DND-41 (cell line): ENCODE measurements at places on chromosomes 6 and 20.

DNA sequence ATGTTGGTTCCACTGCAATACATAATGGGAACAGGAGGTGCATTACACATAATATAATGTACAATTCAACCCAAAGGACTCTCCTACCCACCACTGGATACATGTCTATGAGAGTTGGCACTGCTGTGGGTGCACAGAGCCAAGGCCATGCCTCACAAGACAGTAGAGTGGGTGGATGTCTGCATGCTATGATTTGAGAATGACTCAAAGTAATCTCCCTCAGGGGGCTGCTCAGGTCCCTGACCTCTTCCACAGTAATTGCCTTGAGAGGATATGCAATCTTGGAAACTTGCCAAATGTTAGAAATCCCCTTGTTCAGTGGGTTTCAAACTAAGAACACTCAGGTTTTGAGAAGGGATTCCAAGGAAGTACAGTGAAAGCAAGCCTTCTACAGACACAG lies 79.0 kb downstream of the ANKEF1 start:
- H3K36me3 ChIP-seq: no peaks in the 10 kb centered on the region
- DNase-seq: no peak
- H3K27ac ChIP-seq: no peak overlapping the region

- no peak overlapping the region for H3K4me3 ChIP-seq
- H3K27ac ChIP-seq: no peak overlapping the region
- H3K4me1 ChIP-seq: peaks cover 6% of the 10 kb centered on the region
These were observed 3.8 kb upstream of the HMGA1 start for GRCh38 chr6:34232901-34233300.

DNA sequence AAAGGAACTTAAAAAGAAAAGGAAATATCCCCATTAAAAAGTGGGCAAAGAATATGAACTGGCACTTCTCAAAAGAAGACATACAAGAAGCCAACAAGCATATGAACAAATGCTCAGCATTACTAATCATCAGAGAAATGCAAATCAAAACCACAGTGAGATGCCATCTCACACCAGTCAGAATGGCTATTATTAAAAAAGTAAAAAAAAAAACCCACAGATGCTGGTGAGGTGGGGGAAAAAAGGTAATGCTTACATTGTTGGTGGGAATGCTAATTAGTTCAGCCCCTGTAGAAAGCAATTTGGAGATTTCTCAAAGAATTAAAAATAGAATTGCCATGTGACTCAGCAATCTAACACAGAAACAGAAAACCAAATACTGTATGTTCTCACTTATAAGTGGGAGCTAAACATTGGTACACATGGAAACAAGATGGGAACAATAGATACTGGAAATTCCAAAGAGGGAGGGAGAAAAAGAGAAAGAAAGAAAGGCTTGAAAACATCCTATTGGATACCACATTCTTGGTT lies 437.1 kb downstream of the GRIK2 start:
- no peaks in the 10 kb centered on the region for H3K36me3 ChIP-seq
- no peak overlapping the region for H3K27ac ChIP-seq
- no peak for DNase-seq
- no peaks in the 10 kb centered on the region for H3K4me1 ChIP-seq
- H3K4me3 ChIP-seq: no peak overlapping the region
- H3K27me3 ChIP-seq: no peaks in the 10 kb centered on the region

DNA sequence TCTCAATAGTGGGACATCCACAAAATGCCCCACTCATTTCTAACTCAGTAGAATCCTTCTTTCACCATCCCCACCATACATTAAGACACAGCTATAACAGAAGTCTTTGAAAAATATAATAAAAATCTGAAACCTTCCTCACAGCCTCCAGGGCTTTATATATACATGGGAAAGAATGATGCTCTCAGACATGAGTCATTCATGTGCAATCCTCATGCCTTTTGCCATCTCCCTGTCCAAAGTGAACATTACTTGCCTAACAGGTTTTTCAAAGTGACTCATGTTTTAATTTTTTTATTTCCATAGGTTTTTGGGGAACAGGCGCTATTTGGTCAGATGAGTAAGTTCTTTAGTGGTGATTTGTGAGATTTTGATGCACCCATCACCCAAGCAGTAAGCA lies 162.7 kb downstream of the RALGAPA2 start:
- H3K4me3 ChIP-seq: no peak overlapping the region
- no peaks in the 10 kb centered on the region for H3K4me1 ChIP-seq
- H3K27ac ChIP-seq: no peak overlapping the region
- DNase-seq: no peak
- peaks cover 3% of the 10 kb centered on the region; the same call in 1 of the 2 replicates for H3K36me3 ChIP-seq
- H3K27me3 ChIP-seq: no peaks in the 10 kb centered on the region

DNA sequence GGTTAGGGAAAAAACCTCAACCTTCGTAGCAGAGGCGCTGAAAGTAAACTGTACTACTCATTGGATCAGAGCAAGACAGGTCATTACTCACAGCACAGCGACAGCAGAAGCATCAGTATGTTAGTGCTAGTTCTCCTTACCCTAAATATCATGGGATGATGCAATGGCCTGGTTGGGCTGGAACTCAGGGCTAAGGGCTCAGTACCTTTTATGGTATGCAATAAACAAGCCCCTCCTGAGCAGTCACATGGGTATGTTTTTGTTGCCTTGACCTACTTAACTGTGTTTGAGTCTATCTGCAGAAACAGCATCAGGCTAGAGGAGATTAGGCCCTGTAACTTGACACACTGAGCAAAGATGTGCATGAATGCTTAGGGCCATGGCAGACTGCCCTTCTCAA lies 369.4 kb upstream of the IMPG1 start:
- no peaks in the 10 kb centered on the region for H3K4me1 ChIP-seq
- no peak overlapping the region for H3K4me3 ChIP-seq
- no peak overlapping the region for H3K27ac ChIP-seq

DNA sequence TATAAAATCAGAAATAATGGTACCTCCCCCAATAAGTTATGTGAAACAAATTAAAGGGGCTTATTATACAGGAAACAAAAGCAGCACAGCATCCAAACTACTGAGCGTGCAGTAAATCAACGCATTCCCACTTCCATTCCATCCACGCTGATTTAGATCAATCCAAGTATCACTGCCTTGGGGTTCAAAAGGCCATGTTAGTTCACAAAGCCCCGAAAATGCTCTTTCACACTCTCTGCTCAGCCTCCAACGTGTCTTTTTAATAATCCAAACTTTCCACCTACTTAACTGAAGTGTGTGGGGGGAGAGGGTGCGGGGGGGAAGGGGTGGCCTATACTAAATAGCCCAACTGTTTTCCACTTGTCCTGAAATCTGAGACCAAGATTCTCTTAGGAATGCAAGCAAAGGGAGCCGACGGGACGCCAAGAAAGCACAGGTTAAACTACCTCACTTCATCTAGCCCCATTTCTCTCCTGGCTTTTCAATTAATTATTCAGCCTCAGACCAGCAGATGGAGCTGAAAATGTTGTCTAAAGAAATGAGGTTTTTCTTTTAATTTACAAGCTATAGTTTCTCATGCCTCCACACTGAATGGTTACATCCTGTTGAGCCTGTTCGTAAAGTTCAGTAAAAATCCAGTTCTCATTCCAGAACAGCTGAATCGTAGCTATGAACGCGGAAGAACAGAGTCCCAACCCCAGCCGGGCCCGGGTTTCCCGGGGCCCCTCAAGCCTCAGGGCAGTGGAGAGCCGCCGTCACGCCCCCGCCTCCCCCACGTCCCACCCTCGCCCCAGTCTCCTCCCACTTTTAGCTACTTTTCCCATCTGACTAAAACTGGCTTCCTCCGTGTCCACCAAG lies 1.0 kb upstream of the NXT1 start:
- no peaks in the 10 kb centered on the region for H3K27me3 ChIP-seq
- peak overlapping the region; percentile 92 for H3K27ac ChIP-seq
- H3K36me3 ChIP-seq: peaks cover 24% of the 10 kb centered on the region

- H3K4me1 ChIP-seq: no peaks in the 10 kb centered on the region
- no peak overlapping the region for H3K27ac ChIP-seq
- DNase-seq: no peak
- no peaks in the 10 kb centered on the region for H3K36me3 ChIP-seq
These were observed 178.0 kb upstream of the AFDN start for GRCh38 chr6:167648501-167649278.

GRCh38 chr6:3417473-3417872 lies 39.4 kb downstream of the SLC22A23 start:
- no peak overlapping the region for H3K4me3 ChIP-seq
- H3K27ac ChIP-seq: no peak overlapping the region
- H3K4me1 ChIP-seq: no peaks in the 10 kb centered on the region
- DNase-seq: no peak
- no peaks in the 10 kb centered on the region for H3K36me3 ChIP-seq
- H3K27me3 ChIP-seq: peaks cover 25% of the 10 kb centered on the region

- no peak for DNase-seq
- no peaks in the 10 kb centered on the region for H3K27me3 ChIP-seq
- peak overlapping the region; percentile 49; the same call in 1 of the 2 replicates for H3K27ac ChIP-seq
- H3K4me3 ChIP-seq: no peak overlapping the region
- H3K4me1 ChIP-seq: no peaks in the 10 kb centered on the region
These were observed 33.2 kb downstream of the ADA start for GRCh38 chr20:44618318-44618731.

DNA sequence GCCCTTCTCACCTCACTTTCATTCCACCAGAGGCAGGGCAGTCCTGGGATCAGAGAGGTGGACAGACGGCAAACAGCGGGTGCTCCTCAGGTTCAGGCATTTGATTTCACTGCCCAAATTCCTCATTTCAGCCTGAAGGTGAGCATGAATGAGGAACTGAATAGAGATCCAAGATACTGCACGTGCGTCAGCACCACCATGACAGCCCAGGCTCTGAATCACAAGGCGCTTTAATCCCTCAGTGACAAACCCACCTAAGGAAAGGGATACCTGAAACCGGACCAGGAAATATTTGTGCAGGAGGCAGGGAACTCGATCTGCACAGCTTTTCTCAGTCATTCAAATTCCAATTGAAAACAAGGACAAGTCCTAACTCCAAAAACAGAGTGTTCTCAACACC lies 174.8 kb upstream of the HEY2 start:
- no peaks in the 10 kb centered on the region for H3K36me3 ChIP-seq
- no peak overlapping the region for H3K4me3 ChIP-seq
- H3K27ac ChIP-seq: no peak overlapping the region

DNA sequence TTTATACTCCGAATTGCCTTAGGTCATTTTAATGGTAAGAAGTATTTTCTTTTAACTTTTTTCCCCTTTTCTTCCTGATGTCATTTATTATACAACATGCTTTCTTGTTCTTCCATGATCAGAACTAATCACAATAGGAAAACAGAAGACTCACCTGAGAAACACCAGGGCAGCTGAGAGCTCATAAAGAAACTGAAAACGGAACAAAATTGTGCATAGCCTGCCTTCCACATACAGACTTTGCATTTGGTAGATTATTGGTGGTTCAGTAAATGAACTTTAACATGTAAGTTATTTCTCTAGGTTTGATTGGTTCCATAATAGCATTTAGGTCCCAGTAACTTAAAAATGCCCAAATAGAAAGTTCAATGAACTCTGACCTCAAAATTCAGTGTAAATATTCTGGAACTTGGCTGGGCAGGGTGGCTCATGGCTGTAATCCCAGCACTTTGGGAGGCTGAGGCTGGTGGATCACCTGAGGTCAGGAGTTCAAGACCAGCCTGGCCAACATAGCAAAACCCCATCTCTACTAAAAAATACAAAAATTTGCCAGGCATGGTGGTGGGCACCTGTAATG lies 161.1 kb upstream of the DTNBP1 start:
- no peaks in the 10 kb centered on the region for H3K36me3 ChIP-seq
- no peak overlapping the region for H3K27ac ChIP-seq
- no peak overlapping the region for H3K4me3 ChIP-seq

GRCh38 chr20:15919118-15919517 lies 654.1 kb downstream of the KIF16B start:
- no peak for DNase-seq
- no peak overlapping the region for H3K27ac ChIP-seq

GRCh38 chr20:8154638-8155037 lies 22.6 kb downstream of the PLCB1 start:
- H3K27ac ChIP-seq: peak overlapping the region; percentile 85
- no peak overlapping the region for H3K4me3 ChIP-seq
- no peaks in the 10 kb centered on the region for H3K27me3 ChIP-seq

DNA sequence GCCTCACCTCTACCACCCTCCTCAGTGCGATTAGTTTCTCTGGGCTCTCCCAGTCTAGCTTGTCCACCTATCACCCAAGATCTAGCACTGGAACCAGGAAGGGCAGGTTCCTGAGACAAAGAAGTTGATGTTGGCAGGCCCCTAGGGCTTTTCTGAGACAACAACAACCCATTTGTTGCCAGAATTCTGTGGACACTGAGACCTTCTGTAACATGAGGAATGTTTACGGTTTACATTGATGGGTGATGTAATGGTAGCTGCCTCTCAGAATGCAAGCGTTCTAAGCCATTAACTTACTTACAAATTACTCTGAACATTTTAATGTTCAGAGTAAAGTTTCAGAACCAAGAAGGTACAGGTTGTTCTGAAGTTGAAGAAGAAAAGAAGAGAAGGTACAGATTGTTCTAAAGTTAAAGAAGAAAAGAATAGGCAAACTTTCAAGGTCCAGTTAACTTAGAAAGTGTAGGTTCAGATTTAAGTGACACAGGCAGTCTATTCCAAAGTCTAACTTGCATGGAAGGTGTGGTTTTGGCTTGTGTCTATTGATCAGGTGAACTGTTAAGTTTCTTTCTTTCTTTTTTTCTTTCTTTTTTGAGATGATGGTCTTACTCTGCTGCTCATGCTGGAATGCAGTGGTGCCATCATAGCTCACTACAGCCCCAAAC lies 3.7 kb upstream of the MED23 start:
- H3K27ac ChIP-seq: no peak overlapping the region
- H3K4me1 ChIP-seq: peaks cover 15% of the 10 kb centered on the region
- H3K36me3 ChIP-seq: no peaks in the 10 kb centered on the region
- H3K27me3 ChIP-seq: peaks cover 4% of the 10 kb centered on the region

- no peaks in the 10 kb centered on the region for H3K4me1 ChIP-seq
- H3K4me3 ChIP-seq: no peak overlapping the region
- no peak overlapping the region for H3K27ac ChIP-seq
- no peaks in the 10 kb centered on the region for H3K27me3 ChIP-seq
- H3K36me3 ChIP-seq: no peaks in the 10 kb centered on the region; the same call in 1 of the 2 replicates
These were observed 85.3 kb upstream of the TIAM2 start for GRCh38 chr6:154909821-154910220.

- H3K27ac ChIP-seq: no peak overlapping the region
- peaks cover 30% of the 10 kb centered on the region for H3K27me3 ChIP-seq
- no peak for DNase-seq
These were observed 47.0 kb downstream of the BCAS1 start for GRCh38 chr20:54023406-54023805.

- peak; percentile 69 for DNase-seq
- H3K27me3 ChIP-seq: no peaks in the 10 kb centered on the region
- peaks cover 35% of the 10 kb centered on the region for H3K36me3 ChIP-seq
These were observed 1.2 kb downstream of the TGIF2 start for GRCh38 chr20:36574366-36575135.
